ENCODE measurements at places on chromosomes 5 and 9. TPM values are rescaled to one million over a fixed set of nuclear protein-coding genes. Genes with fewer than 3 reads are reported as not detected.

GRCh38 chr5:172167895-172168294 is 20.1 kb downstream of the STK10 start:
- no peak for DNase-seq
- no peak overlapping the region for H3K4me3 ChIP-seq
- H3K4me1 ChIP-seq: peaks cover 91% of the 10 kb centered on the region

DNA sequence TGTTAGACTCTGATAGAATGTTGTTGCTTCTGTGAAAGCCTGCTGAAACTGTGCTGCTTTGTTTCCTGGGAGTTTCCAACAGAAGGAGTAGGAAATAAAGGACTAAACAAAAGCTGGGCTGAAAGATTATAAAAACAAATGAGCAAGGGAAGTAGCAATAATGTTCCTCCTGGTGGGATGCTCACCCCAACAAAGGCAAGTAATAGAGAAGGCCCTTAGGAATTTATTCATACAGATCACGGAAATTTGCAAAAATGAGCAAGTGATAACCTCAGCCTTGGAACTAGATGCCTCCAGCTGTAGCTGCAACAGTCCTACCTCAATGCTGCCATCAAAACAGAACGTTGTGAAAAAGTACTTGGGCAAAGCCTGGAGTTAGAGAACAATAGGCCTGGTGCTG is 1248.0 kb upstream of the C9orf72 start:
- H3K4me3 ChIP-seq: no peak overlapping the region
- H3K27ac ChIP-seq: no peak overlapping the region
- no peaks in the 10 kb centered on the region for H3K27me3 ChIP-seq
- DNase-seq: no peak
- H3K36me3 ChIP-seq: no peaks in the 10 kb centered on the region

DNA sequence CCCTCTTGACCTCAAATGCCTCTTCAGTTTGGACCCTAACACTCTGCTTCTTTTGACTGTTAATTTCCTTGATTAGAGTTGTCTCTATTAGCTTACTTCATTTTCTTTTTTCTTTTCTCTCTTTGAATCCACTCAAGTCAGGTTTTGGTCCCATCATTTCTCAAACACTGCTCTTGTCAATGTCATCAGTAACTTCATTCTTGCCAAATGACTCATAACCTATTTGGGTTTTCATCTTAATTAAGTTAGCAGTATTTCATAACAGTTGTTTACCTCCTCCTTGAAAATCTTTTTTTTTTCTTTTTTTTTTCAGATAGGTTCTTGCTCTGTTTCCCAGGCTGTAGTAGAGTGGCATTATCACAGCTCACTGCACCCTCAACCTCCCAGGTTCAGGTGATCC is 119.6 kb downstream of the PARP8 start:
- DNase-seq: no peak
- H3K27ac ChIP-seq: no peak overlapping the region
- peaks cover 41% of the 10 kb centered on the region for H3K36me3 ChIP-seq
- H3K4me1 ChIP-seq: no peaks in the 10 kb centered on the region

OCLN gene
- 0.68 TPM for total RNA-seq

GDF9 gene
- 0.68 TPM for total RNA-seq

DNA sequence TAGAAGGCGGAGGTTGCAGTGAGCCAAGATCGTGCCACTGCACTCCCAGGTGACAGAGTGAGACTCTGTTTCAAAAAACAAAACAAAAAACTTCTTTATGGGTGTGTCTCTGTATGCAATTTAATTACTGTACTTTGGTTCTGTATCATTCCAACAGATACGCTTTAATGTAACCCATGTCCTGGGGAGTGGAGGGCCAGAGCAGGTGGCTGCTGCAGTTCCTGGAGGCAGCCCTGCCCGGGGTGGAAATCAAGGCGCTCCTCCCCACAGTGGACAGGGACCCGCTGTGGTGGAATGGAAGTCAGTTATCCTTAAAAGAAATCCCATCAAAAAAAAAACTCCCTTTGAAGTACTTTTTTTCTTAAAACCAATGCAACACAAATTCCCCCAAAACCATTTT is 1.9 kb downstream of the DAP start:
- no peaks in the 10 kb centered on the region for H3K27me3 ChIP-seq
- DNase-seq: no peak
- no peak overlapping the region for H3K4me3 ChIP-seq
- H3K4me1 ChIP-seq: peaks cover 28% of the 10 kb centered on the region

CCNO gene
- total RNA-seq: 0.20 TPM

RGMB gene
- total RNA-seq: 5.2 TPM

GRCh38 chr5:174172152-174172551 is 126.6 kb downstream of the NSG2 start:
- H3K36me3 ChIP-seq: no peaks in the 10 kb centered on the region
- no peak overlapping the region for H3K27ac ChIP-seq
- no peak for DNase-seq
- no peaks in the 10 kb centered on the region for H3K27me3 ChIP-seq
- no peak overlapping the region for H3K4me3 ChIP-seq

DNA sequence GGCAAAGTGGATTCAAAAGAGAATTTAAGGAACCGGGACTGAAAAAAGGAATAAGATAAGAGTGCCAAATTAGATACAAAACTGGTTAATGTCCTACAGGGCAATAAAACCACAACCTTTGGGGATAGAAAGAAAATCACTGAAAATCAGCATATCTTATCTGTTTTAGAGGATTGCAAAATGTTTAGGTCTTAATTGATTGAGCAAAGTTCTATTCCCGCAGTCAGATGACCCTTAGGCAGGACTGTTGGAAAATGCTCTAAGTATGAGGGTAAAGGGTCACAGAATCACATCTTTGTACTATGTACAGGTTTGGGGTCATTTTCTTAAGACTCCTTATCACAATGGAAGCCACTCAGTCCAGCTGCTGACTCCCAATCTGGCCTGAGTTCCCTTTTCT is 129.0 kb downstream of the GABBR2 start:
- no peak overlapping the region for H3K27ac ChIP-seq
- H3K27me3 ChIP-seq: peaks cover 3% of the 10 kb centered on the region
- H3K4me3 ChIP-seq: no peak overlapping the region
- H3K4me1 ChIP-seq: peaks cover 10% of the 10 kb centered on the region
- no peaks in the 10 kb centered on the region for H3K36me3 ChIP-seq

GRCh38 chr5:58477760-58478376 is 13.4 kb upstream of the GAPT start:
- no peak overlapping the region for H3K27ac ChIP-seq
- H3K4me3 ChIP-seq: no peak overlapping the region
- DNase-seq: no peak

DNA sequence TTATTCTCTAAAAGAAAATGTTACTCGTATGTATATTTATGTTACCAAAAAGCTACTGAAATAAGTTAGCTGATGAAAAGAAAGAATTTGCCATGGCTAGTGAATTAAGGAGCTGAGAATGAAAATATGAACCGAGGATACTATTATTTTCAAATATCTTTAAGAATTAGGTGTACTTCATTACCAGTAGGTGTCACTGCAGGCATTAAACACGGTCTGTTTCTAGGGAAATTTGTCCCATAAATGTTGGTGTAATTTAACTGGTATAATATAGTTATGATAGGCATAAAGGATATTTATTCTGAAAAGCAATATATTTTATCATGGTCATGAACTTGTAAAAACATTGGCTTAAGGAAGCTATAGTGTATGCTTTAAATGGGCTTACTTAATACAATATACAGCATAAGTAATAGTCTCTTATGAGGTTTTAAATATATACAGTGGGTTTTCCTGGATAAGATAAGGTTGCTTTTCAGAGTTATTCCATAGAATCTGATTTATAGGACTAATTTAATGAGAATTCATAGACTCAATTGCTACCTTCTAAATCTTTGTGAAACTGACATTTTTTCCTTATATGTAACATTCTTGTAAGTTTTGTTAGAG is 72.4 kb upstream of the MPDZ start:
- no peak overlapping the region for H3K27ac ChIP-seq
- H3K27me3 ChIP-seq: no peaks in the 10 kb centered on the region
- no peak for DNase-seq
- H3K4me1 ChIP-seq: no peaks in the 10 kb centered on the region

IFNA13 gene
- not detected for total RNA-seq

GRCh38 chr5:166938071-166938470 is 1353.4 kb upstream of the WWC1 start:
- no peaks in the 10 kb centered on the region for H3K27me3 ChIP-seq
- H3K27ac ChIP-seq: no peak overlapping the region
- DNase-seq: no peak
- H3K4me3 ChIP-seq: no peak overlapping the region
- no peaks in the 10 kb centered on the region for H3K36me3 ChIP-seq

RECK gene
- 3.7 TPM for total RNA-seq

GRCh38 chr5:150146862-150147601 is 8.6 kb downstream of the PDGFRB start:
- H3K4me3 ChIP-seq: no peak overlapping the region
- no peak for DNase-seq
- no peaks in the 10 kb centered on the region for H3K27me3 ChIP-seq
- no peaks in the 10 kb centered on the region for H3K4me1 ChIP-seq

DNA sequence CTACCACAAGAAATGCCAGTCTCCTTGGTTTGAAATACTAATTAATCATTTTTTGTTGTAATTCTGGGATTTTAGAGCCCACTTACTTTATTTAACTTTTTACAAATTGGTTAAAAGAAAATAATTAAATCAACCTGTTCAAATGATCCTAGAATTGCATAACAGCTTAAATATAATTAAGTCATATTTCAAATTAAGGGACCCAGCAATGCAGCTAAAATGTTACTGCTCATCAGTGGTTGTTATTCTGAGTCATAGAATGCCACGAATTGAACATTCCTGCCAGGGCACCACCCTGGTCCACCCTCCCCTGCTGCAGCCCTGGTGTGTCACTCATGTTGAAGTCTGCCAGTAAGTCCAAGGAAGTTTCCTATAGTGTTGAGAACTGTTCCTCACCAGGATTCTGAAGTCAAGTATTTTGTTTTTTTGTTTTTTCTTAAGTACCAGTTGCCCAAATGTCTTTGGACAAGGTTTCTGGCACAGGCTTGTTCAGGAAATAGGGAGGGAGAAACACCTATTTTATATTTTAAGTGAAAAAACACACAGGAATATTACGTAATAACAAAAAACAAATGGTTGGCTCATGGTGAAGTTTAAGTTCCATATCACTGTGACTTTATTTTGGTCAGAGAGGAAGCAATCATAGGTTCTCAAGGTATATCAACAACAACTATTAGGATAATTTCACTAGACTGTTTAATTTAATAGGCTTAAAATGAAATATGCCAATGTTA is 4.3 kb upstream of the ITGA1 start:
- no peak overlapping the region for H3K27ac ChIP-seq
- H3K36me3 ChIP-seq: no peaks in the 10 kb centered on the region
- H3K4me3 ChIP-seq: no peak overlapping the region

GRCh38 chr9:1732670-1733069 is 282.5 kb upstream of the SMARCA2 start:
- H3K4me1 ChIP-seq: no peaks in the 10 kb centered on the region
- no peak for DNase-seq
- no peak overlapping the region for H3K27ac ChIP-seq

DNA sequence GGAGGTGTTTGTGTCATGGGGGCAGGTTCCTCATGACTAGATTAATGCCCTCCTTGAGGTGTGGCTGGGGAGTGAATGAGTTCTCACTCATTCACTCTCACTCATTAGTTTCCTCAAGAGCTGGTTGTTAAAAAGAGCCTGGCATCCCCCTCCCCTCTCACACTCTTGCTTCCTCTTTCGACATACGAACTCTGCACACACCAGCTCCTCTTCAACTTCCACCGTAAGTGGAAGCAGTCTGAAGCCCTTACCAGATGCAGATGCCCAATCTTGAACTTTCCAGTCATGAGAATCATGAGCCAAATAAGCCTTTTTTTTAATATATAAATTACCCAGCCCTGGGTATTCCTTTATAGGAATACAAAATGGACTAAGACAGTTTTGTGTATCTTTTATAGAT is 82.5 kb downstream of the SPRY4 start:
- no peak for DNase-seq
- H3K4me3 ChIP-seq: no peak overlapping the region
- H3K4me1 ChIP-seq: no peaks in the 10 kb centered on the region
- H3K36me3 ChIP-seq: no peaks in the 10 kb centered on the region

DNA sequence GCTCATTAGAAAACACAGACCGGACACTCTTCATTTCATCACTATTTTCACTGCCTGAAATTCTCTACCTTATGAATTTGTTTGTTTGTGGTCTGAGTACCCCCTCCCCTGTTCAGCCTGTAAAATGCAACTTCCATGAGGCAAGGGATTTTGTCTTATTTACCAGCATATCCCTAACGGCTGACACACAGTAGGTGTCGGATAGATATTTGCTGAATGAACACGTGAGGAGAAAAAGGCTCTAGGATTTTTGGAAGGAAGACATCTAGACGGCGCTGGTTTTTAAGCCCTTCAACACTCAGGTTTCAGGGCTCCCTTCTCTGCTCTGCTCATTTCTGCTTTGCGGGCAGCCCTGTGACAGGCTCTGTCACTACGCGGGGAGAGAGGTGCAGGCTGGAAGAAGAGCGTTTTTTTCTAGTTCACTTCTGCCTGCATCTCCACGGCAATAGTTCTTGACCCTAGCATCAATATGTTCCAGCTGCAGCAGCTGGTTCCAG is 41.0 kb downstream of the KCNMB1 start:
- peaks cover 13% of the 10 kb centered on the region for H3K27me3 ChIP-seq
- no peak overlapping the region for H3K4me3 ChIP-seq
- no peak overlapping the region for H3K27ac ChIP-seq
- no peaks in the 10 kb centered on the region for H3K4me1 ChIP-seq

GRCh38 chr9:84230355-84231145 is 110.0 kb downstream of the SLC28A3 start:
- H3K36me3 ChIP-seq: no peaks in the 10 kb centered on the region
- no peaks in the 10 kb centered on the region for H3K4me1 ChIP-seq
- no peak for DNase-seq
- no peaks in the 10 kb centered on the region for H3K27me3 ChIP-seq
- H3K4me3 ChIP-seq: no peak overlapping the region

GRCh38 chr5:137342764-137343163 is 156.4 kb downstream of the SPOCK1 start:
- no peak for DNase-seq
- H3K4me1 ChIP-seq: no peaks in the 10 kb centered on the region
- H3K27ac ChIP-seq: no peak overlapping the region
- H3K27me3 ChIP-seq: no peaks in the 10 kb centered on the region

DNA sequence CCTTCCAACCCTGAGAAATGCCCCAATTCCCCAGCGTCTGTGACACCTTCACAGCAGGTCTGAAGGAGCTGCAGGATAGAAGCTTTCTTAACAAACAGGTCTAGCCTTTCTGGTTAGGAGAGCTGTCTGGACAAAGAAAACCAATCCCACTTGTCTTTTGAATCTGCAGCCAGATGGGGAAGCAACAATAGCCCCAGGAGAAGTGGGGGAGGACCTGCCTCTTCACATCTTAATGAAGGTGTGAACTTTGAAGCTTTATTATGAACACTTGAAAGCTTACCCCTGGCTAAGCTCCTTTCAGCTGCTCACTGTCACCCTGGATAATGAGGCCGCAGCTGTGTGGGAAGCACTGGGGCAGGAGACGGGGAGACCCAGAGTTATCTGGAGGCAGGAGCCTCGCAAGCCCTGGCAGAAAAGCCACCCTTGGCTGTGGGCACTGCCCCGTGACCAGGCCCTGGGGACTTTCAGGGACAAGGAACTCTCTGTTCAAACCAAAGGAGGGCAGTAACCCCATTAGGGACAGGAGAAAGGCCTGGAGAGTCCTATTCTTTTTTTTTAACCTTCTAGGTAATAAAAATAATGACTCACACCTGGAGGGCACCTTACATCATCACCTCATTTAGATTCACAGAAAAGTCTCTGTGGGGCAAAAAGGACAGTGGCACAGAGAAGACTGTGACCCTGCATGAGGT is 151.8 kb upstream of the RAD23B start:
- H3K36me3 ChIP-seq: no peaks in the 10 kb centered on the region
- no peaks in the 10 kb centered on the region for H3K27me3 ChIP-seq
- H3K4me3 ChIP-seq: no peak overlapping the region
- DNase-seq: no peak
- no peak overlapping the region for H3K27ac ChIP-seq
